ENCODE measurements at places on chromosomes 3 and 15.

DNA sequence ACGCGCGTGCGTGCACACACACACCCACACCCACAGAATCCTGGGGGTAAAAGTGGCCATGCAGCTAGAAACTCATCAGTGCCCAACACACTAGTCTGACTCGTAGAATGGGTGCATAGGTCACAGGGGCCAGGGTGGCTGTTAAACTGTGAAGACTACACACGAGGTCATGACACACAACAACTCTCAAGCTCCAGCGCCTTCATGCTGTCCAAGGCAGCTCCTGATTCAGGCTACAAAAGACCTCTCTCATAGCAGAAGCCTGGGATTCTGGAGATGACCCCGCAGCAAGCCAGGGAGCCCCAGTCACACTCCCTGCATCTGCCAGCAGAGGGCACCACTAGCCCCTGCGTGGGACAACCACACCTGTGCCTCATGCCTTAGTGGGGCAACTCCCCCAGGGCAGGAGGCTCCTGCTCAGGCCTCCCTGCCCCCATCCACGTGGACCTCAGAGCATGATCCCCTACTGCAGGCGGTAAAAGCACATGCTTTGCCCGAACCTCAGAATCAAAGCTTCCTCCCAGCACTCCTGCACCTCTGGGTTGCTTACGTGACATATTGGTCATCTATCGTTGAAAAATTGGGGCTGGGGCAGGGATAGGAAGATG, 93.1 kb downstream of the LRIG1 start:
- peak; percentile 67 for DNase-seq

GRCh38 chr3:28972921-28973320, 307.9 kb upstream of the RBMS3 start:
- DNase-seq, result no peak

DNA sequence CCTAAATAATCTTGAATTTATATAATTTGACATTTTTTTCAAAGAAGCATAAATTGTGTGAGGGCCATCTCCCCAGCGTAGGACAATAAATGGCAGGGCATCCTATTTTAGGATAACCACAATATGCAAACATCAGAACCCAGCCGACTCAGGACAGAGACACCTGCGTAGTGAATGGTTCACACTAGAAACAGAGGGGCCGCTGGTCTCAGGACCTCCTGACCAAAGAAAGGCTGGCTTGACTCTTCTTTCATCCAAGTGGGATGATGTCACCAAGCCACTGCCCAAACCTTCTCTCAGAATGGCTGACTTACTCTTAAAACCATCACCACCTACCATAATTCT, 162.1 kb downstream of the FOXP1 start:
- no peak for DNase-seq

- no peak for DNase-seq
Observed at GRCh38 chr15:51274956-51275355, 63.4 kb downstream of the CYP19A1 start.

GRCh38 chr3:39347586-39347876, 18.0 kb downstream of the CCR8 start:
- DNase-seq, result no peak

DNA sequence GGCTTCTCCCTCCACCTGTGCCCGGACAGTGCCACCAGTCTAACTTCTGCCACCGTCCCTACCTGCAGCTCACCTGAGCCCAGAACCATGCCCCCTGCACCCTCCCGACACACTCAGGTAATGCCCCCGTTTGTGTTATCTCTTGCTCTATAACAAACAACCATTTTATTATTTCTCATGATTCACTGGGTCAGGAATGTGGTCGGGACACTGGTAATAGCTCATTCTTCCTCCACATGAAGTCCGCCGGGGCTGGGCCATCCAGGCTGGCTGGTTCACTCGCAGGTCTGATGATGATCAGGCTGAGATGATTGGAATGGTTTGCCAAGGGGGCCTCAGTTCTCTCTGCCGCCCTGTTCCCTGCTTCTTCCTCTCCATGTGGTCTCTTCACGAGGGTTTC, 20.3 kb upstream of the NR2E3 start:
- no peak for DNase-seq

DNA sequence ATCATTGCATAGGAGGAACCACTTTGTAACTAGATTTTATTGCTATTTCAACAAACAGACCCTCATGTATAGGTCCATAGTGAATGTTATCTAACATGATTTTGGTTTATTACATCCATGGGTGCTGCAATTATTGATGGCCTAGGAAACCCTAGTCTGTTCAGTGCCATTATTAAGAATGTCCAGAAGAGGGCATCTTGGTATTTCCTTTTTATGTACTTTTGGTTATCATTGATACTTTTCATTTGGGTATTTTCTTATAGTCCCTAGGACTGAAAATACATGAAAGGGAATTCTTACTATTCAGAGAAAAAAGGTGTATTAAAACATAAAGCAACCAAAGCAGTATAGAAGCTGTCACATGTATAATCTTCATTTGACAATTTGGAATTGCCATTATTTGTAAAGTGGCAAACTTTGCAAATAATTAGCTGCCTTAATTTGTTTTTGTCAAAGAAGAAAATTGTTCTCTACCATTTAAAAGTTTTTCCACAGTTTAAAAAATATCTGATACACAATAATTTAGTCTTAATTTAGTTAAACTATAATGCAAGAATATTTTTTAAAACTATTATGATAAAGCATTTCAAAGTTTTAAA, 48.7 kb downstream of the CNOT10 start:
- no peak for DNase-seq

- DNase-seq, result no peak
Observed at GRCh38 chr15:66771351-66771650, 69.3 kb downstream of the SMAD6 start.

DNA sequence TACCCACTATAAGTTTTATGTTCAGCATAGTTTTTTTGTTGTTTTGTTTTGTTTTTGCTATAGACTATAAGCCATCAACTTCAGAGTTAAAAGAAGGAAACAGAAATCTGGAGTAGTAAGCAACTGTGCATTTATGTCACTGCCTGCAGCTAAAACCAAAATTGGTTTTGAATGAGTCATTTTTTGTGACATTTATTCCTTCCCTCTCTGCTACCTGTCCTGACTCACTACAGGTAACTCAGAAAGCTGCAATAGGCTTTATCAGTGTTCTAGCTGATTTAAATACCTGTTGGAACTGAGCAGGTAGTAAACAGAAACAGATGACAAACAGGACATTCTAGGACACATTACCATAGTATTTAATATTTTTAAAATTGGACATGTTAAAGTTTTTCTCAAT, 393.3 kb upstream of the WNT5A start:
- DNase-seq, result no peak

GRCh38 chr15:54841701-54842305, 354.9 kb downstream of the RSL24D1 start:
- DNase-seq, result no peak

- DNase-seq, result no peak
Observed at GRCh38 chr3:156017352-156018030, 102.9 kb upstream of the KCNAB1 start.

DNA sequence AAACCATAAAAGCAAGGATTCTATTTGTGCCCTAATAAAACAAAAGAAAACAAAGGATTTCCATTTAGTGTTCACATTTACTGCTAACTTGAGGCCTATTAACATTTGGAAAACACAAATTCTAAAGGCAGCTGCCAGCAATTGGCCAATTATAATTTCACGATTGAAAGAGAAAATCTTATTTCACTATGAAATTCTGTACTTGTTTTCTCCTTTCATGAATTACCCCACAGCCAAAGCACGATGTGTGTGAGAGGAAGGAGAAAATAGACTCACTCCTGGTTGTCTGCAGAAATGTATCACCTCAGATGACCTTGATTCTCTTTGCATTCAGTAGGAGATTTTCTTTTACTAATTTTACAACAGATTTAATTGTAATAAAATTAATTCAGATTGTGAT, 242.8 kb upstream of the GBE1 start:
- DNase-seq, result no peak

DNA sequence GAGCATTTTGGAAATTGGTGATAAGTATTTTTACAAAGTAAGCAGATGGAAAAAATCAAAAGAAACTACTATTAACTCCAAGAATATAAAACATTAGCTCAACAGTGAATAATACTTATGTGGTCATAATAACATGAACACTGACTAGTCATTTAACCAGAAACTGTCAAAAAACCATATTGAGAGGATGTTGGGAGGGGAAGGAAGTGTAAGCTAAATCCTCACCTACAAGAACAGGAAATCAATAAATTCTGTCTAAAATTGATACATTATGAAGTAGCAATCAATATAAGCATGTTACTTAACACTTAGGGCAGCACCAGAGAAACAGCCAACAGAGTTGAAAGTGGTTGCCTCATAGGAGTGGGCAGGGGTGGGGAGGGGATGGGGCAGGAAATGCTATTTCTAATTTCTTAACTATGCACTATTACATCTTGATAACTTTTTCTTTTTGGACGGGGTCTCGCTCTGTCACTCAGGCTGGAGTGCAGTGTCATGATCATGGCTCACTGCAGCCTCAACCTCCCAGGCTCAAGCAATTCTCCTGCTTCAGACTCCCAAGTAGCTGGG, 41.7 kb downstream of the CCR3 start:
- no peak for DNase-seq
